H9 (cell line): ENCODE measurements at places on chromosomes 1 and 21. TPM values are rescaled to one million over a fixed set of nuclear protein-coding genes. Genes with fewer than 3 reads are reported as not detected.
A peak's percentile ranks its signal among the peaks of the same experiment; 100 is the strongest.

DNA sequence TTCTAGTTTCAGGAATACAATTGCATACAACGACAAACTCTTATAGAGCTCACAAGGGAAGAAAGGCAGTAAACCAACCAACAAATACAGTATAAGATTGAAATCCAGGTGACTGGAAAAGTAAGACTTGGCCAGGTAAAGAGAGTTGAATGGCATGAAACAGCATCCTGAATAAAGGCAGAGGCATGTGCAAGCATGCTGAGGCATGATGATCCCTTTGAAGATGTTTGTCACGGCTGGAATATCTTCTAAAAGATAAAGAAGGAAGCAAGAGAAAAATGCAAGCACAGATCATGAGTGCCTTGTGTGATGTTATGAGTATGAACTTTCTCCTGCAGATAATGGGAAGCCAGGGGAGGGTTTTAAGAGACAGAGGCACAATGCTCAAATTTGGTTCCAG is 83.3 kb upstream of the SPATA6 start:
- no peak for DNase-seq

GRCh38 chr1:19644681-19645410 is 735 bp downstream of the NBL1 start:
- no peak for DNase-seq

GRCh38 chr1:107379826-107380225 is 239.0 kb downstream of the NTNG1 start:
- no peak for DNase-seq

GRCh38 chr1:177183836-177184235 is 13.1 kb downstream of the BRINP2 start:
- DNase-seq = no peak

OR14K1 gene
- not detected in 2 replicates for total RNA-seq

DNAJC28 gene
- total RNA-seq = 3.4 and 3.7 TPM in 2 replicates

GRIK1 gene
- not detected in 2 replicates for total RNA-seq

TRIM62 gene
- total RNA-seq = 6.9 and 7.3 TPM in 2 replicates

DNA sequence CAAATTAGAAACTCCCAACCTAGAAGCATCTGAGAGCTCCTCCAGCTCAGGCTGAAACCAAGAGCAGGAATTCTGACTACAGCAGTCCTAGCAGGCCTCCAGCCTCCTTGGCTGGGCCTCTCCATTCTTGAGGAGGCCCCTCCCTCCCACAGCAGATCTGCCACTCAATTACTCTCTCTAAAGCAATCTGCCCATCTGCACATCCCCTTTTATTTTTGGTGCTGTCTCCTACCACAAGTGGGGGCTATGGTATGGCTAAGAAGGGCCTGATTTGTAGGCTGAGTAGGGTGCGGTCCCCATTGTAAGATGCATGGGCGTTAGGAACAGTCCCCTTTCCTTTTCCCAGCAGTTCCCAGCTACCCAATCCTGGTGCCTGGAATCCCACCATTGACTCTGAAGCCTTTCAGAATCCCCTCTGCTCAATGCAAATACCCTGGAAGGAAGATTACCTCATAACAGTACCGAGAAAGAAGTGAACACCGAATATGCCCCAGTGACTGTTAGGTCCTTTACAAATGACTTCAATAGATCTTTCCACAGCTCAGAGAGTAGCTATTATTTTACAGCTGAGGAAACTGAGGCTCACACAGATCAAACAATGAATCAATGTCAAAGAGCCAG is 11.6 kb upstream of the TTC39A start:
- DNase-seq = no peak

MAP3K21 gene
- total RNA-seq = 11.6 and 11.7 TPM in 2 replicates

CD34 gene
- total RNA-seq = 0.02 and 0.35 TPM in 2 replicates

DNA sequence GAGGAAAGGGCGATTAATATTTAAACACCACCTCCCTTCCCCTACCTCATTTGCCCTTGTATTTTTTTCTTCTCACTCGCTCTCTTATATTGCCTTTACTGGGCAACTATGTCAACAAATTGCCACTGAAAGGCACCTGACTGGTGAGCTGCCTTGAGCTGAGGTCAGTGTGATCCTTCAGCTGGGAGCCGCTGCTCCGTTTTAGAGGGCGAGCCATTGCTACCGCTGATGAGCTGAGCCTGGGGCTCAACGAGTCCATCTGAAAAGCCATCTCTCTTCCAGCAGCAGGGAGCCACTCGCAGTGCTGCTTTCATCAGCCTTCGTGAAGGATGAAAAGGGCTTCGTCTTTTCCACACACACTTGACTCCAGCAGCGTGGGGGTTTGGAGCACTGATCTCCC is 108.0 kb upstream of the KIF26B start:
- DNase-seq = peak; percentile 45

GRCh38 chr1:239353536-239353935 is 32.8 kb upstream of the CHRM3 start:
- no peak for DNase-seq
